ENCODE measurements at places on chromosomes 5 and 9. TPM values are rescaled to one million over a fixed set of nuclear protein-coding genes. Genes with fewer than 3 reads are reported as not detected.

IDNK gene
- polyA plus RNA-seq, result 8.3 TPM

TEK gene
- polyA plus RNA-seq, result 1.5 TPM

TMEM167A gene
- polyA plus RNA-seq, result 53.5 TPM

HTR4 gene
- polyA plus RNA-seq, result 2.3 TPM

PCDHB14 gene
- 1.0 TPM for polyA plus RNA-seq

FGF10 gene
- polyA plus RNA-seq, result 0.50 TPM

CDC20B gene
- polyA plus RNA-seq, result not detected

DMRTA1 gene
- not detected for polyA plus RNA-seq

TGFBI gene
- polyA plus RNA-seq, result 92.4 TPM

TAF11L6 gene
- polyA plus RNA-seq, result not detected

ANKRD34B gene
- polyA plus RNA-seq, result 0.25 TPM

TMED7 gene
- polyA plus RNA-seq, result 35.1 TPM
